ENCODE measurements at places on chromosomes 11 and 22. TPM values are rescaled to one million over a fixed set of nuclear protein-coding genes. Genes with fewer than 3 reads are reported as not detected.

Gene ARSA
- 20.9 TPM for total RNA-seq

Gene KIRREL3
- total RNA-seq = not detected

Gene CHID1
- 31.0 TPM for total RNA-seq

Gene SLC25A17
- total RNA-seq = 39.0 TPM

Gene DNAJB7
- total RNA-seq = not detected

Gene OR52N4
- total RNA-seq = not detected

Gene NUP50
- 187 TPM for total RNA-seq

Gene MMP27
- total RNA-seq = not detected

Gene CLCF1
- 0.45 TPM for total RNA-seq

Gene UPK3A
- total RNA-seq = not detected

Gene NLRP10
- total RNA-seq = not detected

Gene FOSL1
- 8.9 TPM for total RNA-seq

Gene CCDC73
- not detected for total RNA-seq

Gene GPR83
- total RNA-seq = 0.03 TPM

All from SK-MEL-5 (cell line).